Amniotic stem cell (primary cell): ENCODE measurements at places on chromosomes 5 and 9.

GRCh38 chr9:101162231-101162630 is 133.7 kb downstream of the PLPPR1 start:
- no peak for DNase-seq

DNA sequence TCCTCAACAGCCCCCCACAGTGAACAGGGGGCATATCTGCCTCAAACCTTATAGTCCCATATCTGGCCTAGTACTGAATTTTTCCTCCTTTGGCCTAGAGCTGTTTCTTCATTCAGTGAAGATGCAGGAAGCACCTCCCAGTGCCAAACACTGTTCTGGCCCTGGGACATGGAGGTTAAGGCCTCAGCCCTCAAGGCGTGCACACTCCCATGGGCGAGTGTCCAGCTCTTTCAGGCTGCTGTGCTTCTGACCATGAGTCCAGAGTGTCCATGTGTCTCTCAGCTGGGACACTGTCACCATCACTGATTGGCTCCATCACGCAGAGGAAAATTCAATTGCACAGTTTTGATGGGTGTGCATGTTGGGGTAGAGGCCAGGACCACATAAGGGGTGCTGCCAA is 151.5 kb downstream of the PAX5 start:
- DNase-seq = no peak

GRCh38 chr9:134320868-134321471 is 5.3 kb upstream of the RXRA start:
- no peak for DNase-seq

- no peak for DNase-seq
Measured at GRCh38 chr5:93585041-93585766, 2.2 kb downstream of the NR2F1 start.

DNA sequence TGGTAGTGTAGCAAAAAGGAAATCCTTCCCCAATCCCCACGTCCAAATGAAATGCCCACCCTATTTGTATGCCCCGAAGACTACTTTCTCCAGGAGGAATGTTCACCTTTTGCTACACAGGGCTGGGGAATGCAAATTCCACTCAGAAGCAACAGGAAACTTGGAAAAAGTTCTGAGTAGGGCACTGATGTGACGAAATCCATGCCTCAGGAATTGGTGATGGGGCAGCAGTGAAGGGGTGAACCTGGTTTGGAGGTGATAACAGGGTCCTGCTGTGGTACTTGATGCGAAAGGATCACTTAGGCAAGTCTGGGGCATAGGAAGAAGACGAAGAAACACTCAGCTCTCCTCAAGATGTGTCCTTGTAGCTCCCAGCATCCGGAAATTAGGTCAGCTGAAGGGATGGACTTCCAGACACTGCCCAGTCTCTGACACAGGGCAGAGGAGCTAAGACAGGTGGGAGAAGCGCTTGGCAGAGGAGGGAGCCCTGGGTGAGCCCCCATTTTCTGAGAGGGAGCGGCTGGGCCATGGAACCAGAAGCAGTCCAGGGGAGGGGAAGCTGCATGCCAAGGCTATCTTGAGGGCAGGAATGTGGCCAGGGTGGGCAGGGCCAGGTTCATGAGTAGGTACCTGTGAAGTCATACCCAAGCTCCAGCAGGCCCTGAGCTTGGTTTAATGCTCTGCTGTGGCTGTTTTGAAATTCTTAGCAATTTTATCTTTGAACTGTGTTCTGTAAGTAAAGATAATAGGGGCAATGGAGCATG is 22.2 kb upstream of the MVB12B start:
- DNase-seq = no peak

DNA sequence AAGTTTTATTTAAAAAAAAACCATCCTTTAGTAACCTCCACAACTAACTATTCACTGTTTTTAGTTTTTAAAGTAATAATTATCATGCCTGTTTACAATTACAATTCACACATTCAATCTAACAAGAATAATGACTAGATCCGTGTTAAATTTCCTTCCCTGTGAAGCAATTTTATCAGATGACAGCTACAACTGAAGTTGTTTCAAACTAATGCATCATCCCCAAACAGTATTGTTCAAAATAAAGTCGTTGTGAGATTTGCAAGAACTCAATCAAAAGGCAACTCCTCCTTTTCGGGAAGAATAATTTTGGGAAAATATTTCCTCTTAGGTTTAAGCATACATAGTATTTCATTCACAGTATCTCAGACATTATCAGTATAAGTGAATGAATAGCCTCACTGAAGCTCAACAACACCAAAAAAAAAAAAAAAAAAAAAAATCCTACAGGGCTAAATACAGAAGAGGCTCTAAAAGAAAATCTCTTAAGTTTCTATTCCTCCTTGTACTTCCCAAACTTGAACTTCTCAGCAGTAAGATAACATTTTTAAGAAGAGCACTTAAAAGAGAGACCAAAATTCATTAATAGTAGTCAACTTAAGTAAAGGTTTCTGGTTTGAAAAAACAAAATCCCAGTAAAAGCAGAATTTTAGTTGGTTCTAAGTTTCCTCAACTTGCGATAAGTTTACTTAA is 9.4 kb downstream of the C9orf72 start:
- DNase-seq = no peak
